Stimulated activated CD8-positive, alpha-beta memory T cell treated with anti-CD3 and anti-CD28 coated beads, Interleukin-4, amount 100 ng/mL, for 1 hour (primary cell): ENCODE measurements at places on chromosomes 7 and 10.

DNA sequence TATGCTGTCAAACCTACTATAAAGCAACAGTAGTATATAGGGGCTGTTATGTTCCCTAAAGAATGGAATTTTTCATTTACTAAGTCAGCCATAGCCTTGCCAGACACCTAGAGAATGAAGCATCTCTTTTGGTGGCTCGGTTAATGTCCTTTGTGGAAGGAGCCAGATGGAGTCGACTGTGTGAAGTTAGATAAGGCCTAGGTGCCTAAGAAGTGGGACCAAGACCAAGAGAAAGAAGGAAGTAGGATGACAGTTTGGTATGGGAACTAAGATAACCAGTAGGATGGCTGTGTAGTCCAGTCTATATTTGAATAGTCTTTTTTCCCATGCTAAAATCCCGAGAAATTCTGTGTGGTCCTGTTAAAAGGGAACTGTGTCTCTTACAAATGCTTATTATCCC, 62.2 kb downstream of the REEP3 start:
- no peak for DNase-seq

DNA sequence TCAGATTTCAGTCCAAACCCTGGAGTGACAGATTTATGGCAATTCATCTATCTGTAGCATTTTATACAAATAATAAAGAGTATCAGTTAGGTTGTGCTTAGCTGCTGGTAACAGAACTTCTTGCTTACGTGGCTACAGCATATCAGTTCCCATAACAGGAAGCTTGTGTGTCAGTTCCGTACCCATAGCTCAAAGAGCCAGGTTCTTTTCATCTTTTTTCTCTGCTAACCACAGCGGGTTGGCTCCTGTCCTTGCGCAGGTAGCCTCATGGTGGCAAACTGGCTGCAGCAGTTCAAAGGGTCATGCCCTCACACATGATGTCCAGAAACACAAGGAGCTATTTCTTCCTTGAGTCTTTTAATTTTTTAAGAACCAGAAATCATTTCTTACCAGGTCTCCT, 1041.8 kb downstream of the GATA3 start:
- no peak for DNase-seq

DNA sequence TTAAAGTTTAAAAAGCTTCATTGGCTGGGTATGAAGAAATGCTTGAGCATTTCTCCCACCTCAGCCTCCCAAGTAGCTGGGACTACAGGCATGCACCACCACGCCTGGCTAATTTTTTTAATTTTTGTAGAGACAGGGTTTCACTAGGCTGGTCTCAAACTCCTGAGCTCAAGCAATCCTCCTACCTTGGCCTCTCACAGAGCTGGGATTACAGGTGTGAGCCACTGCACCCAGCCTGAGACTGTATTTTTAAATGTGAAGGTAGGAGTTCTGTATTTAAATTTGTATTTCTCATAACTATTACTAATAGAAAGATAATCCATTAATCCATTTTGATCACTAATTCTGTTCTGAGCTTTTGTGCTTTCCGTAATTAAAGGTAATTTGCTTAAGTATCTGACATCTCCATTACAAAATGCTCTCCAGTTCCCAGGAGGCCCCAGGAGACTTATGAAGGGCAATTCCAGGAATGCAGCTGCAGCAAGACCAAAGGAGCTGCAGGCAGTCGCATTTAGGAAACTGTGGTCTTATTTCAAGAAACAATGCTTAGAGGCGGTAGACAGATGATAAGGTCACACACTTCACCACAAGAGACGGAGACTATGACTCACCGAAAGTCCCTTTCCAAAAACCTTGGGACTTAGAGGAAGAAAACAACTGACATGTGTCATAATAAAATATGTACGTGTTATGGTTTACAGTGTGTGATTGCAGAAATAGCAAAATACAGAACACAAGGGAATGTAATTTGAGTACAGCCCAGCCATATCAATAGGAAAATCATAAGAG, 23.3 kb downstream of the YAE1 start:
- no peak for DNase-seq

- DNase-seq = no peak
These were observed 5.1 kb downstream of the UNC5B start for GRCh38 chr10:71217266-71218045.

DNA sequence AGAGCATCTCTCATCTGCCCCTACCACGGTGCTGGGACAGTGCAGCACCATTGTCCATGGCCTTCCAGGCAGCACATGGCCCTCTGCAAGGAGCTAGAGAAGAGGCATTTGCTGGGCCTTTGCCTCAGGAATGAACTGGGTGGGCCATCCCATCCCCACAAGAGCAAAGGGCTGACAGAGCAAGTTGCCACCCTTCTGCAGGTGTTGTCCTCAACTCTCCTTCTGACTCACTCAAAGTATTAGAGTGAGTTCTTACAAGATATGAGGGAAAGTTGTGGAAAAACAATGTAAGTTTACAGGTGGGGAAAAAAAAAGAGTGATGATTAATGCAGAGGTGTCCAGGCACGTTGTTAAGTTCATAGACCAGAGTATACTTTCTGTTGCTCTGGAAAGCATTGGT, 261.2 kb downstream of the SKIDA1 start:
- DNase-seq = no peak

GRCh38 chr10:24299578-24300260, 90.8 kb downstream of the KIAA1217 start:
- no peak for DNase-seq

DNA sequence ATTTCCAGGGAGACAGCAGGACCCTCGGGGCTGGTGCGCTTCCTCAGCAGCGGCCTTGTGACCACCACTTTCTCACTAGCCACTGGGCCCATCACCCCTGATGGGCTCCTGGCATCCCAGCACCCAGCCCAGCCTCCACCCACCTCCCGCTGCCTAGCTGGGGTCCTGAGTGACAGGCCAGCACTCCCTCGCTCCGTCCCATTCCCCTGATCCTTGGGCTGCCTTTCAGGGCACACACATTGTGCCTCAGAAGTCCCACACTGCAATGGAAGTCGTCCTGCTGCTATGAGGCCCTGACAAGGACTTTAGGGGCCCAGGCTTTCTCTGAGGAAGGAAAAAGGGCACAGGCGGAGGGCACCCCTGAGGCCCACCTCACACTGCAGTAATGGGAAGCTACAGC, 12.4 kb downstream of the CAMK2B start:
- DNase-seq = no peak

GRCh38 chr10:100887761-100888296, 24.9 kb upstream of the SLF2 start:
- DNase-seq = no peak

DNA sequence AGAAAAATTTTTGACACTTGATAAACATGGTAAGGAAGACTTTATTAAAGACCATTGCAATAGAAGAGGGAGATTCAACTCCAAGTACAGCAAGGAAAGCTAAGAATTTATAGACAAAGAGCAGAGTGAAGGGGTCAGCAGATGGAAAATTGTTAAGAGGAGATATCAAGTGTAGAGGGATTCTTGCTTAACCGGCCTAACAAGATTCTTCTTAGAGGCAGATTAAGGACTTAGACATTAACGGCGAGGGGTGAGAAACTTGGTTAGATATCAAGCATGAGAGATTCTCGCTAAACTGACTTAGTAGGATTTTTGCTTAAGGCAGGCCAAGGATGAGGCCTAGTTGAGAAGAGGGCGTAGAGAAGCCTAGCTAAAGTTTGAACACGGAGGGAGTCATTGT, 76.0 kb downstream of the ITGB1 start:
- no peak for DNase-seq

DNA sequence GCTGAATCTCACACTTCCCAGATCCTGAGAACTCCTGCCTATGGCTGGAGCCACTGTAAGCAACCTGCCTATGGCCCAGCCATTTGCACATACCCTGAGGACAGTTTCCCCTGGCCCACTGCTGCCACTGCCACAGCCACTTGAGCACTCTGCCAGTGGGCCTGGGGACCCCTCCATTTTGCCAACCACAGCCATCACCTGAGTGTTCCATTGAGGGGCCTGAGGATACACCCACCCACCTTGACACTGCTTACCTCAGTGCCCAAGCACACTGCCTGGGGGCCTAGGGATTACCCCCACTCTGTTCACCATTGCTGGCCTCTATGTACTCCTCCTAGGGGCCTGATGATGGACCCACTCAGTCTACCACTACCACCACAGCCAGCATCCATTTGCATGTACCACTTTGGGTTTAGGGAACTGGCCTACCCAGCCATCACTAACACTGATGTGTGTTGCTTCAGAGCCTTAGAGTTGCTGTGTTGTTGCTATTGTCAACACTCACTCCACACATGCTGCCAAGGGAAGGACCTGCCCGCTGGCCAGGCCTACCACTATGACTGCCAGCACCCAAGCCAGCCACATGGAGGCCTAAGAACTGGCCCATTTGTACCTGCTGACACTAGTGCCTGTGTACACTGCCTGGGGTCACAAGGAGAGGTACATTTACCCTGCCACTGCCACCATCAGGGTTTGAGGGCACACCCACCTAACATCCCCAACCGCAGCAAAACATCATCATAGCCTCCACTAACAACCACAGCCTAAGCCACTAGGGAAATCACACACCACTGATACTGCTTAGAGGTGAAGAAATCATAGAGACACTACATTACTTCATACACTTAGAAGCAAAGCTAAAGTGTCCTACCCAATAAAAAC, 45.9 kb upstream of the ANTXRL start:
- no peak for DNase-seq

DNA sequence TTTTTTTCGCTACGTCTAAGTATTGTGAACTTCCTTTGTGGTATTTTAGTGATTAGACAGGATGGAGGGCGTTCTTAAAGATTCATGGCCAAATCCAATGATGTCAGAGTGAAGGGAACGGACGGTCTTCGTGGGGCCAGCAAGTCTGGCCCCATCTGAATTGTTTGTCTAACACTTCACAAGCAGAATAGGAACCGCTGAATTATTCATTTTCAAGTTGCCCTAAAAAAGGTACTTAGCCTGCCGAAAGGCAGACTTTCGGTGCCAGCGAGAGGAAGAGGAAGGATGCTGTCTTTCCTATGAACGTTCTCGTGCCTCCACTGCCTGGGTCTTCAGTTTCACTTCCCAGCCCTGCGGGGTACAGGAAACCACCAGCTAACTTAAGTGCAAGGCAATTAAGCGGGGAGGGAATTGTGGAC, 145.7 kb upstream of the SH2B2 start:
- DNase-seq = no peak

DNA sequence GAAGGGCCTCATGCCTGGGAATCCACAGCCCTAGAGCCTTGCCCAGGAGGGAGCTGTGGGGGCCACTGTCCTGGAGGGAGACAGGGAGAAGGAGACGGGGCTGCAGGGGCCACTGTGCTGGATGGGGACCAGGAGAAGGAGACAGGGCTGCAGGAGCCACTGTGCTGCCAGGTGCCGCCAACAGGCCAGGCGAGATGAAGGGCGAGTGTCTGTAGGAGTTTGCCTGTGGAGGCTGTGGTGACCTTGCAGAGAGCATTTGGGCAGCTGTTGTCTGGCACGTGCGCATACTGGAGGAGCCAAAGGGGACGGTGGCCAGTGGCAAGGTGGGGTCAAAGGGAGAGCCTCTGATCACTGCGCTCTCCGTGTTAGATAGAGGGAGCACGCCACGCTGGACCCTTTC, 79.2 kb downstream of the NKX6-2 start:
- no peak for DNase-seq

- no peak for DNase-seq
These were observed 42.9 kb upstream of the LRRC18 start for GRCh38 chr10:48982584-48982983.

DNA sequence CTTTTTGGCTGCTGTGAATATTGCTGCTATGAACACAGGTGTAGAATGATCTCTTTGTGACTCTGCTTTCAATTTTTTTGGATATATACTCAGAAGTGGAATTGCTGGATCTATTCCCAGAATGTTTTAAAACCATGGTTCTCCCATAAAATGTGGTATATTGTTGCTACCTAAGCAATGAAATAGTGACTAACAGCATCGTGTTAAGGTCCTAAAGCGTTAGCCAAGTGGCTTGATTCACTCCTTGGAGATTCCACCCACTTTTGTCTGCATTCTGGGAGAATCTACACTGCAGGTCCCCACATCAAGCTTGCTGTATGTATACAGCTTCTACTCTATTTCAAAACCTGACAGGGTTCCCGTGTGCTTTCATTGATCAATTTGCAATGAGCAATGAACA, 105.6 kb downstream of the CDK6 start:
- no peak for DNase-seq

- no peak for DNase-seq
These were observed 205.5 kb upstream of the AOAH start for GRCh38 chr7:36929791-36930190.

DNA sequence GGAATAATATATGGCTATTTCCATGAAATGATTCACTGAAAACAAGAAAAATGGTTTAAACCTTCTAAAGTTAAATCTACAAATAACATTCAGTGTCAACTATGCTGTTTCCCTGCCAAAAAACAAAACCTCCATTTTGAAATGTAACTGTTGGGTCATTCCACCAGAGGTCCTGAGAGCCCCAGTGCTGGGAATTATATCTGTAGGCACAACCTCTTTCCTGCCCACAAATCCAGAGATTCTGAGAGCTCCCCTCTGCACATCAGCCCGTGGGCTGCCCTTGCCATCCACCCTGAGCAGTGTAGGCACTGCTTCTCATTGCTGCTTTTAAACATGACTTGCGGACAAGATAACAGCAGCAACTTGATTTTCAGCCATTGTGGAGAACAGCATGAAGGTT, 198.6 kb downstream of the TMEM178B start:
- DNase-seq = no peak

DNA sequence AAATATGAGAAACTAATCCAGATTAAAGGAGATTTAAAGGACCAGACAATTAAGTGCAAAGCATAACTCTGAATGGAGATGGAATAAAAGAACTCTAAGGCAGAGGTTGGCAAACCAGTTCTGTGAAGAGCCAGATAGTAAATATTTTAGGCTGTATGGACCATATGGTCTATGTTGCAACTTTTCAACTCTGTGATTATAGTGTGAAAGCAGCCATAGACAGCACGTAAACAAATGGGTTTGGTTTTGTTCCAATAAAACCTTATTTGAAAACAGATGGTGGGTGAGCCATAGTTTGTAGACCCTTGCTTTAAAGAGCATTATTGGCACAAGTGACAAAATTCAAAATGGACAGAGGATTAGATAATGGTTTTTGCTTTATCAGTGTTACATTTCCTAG, 884.1 kb downstream of the CCSER2 start:
- no peak for DNase-seq
